ENCODE measurements at places on chromosomes 2 and 18.

GRCh38 chr18:911486-911885 lies 6.8 kb downstream of the ADCYAP1 start:
- DNase-seq, result no peak

DNA sequence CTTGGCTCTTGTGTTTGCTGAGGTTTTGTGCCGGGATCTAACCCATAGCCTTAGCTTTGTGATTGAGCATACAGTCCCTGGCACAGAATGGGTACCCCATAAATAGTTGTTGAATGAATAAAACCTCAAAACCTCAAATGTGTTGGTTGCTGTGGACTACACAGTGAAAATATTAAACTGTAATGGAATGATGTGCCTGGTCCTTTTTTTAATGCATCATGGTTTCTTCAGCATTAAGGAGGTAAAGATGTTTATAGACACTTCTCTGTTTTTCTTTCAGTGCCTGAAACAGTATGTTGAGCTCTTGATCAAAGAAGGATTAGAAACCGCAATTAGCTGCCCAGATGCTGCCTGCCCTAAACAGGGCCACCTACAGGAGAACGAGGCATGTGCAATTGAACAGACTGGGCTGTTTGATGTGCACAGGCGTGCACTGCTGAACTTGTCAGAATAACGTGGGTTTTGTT lies 97.0 kb downstream of the RNF144A start:
- no peak for DNase-seq

DNA sequence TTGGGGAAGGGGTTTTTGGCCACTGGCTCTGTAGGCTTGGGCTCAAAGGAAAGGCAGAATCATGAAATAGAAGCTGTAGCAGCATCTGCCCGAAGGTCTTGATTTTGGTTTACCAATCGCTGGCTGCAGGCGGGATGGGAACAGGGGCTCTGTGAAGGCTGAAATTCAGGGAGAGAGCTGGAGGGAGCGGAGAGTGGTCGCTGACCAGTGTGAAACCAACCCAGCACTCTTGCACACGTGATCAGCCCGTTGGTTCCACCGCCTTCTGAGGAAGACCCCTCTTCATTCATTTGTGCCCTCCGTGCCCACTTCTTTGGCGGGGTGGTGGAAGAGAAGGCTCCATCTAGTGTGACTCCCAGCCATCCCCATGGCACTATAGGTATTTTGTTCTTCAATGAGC lies 82.6 kb downstream of the KLHL29 start:
- DNase-seq, result no peak

GRCh38 chr2:9617749-9618148 lies 13.0 kb downstream of the YWHAQ start:
- DNase-seq, result no peak

- no peak for DNase-seq
Measured at GRCh38 chr18:1994471-1994870, 576.8 kb downstream of the METTL4 start.

- DNase-seq, result peak; percentile 7
Measured at GRCh38 chr18:45014047-45014501, 333.4 kb downstream of the SETBP1 start.

- DNase-seq, result no peak
Measured at GRCh38 chr18:12599966-12600365, 57.9 kb downstream of the SPIRE1 start.

- DNase-seq, result no peak
Measured at GRCh38 chr2:86593266-86593665, 30.0 kb upstream of the CHMP3 start.

DNA sequence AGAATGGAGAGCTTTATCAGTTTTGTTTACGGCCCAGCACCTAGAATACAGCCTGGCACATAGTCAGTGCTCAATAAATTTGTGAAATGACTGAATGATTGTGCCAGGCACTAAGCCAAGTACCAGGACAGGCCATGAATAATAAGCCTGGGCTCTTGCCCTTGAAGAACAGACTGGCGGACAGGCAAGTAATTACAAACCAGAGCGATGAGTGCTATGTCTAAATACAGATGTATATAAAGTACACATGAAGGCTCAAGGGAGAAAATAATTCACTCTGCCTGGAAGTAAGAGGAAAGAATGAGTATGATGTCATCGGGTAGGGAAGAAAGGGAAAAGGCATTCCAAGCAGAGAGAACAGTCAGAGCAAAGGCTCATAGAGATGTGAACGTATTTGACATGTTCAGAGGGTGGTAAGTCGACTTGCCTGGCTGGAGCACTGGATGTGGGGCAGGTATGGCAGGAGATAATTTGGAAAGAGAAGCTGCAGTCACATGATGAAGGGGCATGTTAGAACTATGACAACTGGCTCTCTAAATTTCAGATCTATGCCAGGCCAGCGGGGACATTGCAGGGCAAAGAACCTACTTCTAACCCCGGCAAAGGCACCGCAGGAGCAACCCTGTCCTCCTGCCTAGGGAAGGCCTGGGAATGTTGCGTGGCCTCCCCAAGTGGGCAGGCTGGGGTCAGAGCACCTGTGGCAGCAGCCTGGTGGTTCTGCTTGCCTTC lies 119.1 kb upstream of the STPG4 start:
- peak; percentile 47 for DNase-seq

GRCh38 chr2:104412384-104412783 lies 441.5 kb upstream of the POU3F3 start:
- no peak for DNase-seq

DNA sequence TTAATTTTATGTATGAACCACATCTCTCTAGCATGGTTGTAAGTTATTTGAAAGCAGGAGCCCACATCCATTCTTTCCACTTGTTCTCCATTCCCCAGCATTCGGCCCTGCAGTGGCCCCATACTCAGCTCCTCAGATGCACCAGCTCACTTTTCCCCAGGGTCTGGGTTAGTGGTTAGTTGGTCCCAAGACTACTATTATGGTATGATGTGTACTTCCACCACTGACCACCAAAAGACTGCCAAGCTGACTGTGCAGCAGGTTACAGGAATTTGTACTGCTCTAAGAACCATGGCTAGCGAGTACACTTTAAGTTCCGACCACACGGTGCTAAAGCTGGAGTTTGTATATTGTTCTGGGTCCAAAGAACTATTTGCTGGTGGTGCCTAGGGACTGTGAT lies 413.6 kb upstream of the TCF4 start:
- DNase-seq, result no peak

DNA sequence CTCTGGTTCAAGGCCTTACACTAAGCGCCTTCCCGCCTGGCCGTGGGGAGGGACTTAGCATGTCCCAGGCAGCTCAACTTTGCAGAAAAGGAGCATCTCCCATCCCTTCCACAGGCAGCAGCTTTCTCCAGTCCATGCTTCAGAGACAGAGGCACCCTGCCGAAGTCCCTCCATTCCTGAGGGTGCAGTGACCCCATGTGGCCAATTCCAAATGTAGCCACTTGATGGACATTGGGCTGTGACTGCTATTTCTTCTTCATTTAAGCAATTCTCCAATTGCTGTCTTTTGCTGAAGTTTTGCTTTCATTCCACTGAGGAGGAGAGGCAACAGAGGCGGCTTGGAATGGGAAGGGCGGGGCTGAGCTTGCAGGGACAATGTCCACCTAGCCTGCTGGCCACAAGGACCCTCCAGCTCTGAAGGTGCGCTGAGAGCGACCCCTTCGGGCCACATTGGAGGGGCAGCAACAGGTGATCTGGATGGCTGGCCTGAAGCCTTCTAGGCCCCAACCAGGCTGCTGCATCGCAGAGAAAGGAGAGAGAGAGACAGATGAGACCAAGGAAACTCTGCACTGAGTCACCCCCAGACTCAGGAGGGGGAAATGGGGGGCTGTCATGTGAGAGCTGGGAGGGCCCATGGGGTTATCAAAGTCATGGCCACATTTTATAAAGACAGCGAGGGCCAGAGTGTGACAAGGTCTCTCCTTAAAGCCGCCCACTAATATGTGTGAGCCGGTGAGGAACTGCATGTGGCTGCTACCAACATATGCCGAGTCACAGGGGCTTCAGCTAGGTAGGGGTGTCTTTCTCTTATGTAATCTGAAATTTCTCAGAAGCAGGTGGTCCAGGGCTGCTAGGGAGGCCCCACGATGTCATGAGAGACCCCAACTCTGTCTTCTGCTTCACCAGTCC lies 61.3 kb downstream of the LONRF2 start:
- peak; percentile 75 for DNase-seq

DNA sequence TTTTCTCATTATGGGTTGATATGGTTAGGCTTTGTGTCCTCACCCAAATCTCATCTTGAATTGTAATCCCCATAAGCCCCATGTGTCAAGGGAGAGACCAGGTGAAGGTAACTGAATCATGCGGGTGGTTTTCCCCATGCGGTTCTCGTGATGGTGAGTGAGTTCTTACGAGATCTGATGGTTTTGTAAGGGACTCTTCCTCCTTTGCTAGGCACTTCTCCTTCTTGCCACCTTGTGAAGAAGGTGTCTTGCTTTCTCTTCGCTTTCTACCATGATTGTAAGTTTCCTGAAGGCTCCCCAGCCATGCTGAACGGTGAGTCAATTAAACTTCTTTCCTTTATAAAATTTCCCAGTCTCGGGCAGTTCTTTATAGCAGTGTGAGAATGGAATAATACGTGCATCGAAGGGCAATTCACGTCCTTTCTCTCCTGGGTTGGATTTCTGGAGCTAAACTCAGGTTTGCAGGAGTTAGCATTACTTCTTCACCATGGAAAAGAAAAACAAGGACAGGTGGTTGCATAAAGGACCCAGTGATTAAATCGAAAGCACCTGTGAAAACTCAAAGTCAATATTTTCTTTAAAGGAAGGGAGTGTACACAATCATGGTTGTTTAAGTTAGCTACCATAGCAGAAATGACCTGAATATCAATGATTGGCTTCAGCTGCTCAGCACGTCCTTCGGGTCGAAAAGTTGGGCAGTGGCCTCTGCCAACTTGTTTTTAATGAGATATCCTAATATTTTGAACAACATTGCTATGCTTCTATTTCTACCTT lies 54.1 kb downstream of the CDC42EP3 start:
- DNase-seq, result no peak

GRCh38 chr2:241982706-241983570 lies 113.4 kb downstream of the RTP5 start:
- no peak for DNase-seq

GRCh38 chr2:181438261-181438660 lies 18.9 kb upstream of the ITGA4 start:
- DNase-seq, result no peak

- DNase-seq, result no peak
Measured at GRCh38 chr2:216044883-216045486, 31.6 kb upstream of the MREG start.

DNA sequence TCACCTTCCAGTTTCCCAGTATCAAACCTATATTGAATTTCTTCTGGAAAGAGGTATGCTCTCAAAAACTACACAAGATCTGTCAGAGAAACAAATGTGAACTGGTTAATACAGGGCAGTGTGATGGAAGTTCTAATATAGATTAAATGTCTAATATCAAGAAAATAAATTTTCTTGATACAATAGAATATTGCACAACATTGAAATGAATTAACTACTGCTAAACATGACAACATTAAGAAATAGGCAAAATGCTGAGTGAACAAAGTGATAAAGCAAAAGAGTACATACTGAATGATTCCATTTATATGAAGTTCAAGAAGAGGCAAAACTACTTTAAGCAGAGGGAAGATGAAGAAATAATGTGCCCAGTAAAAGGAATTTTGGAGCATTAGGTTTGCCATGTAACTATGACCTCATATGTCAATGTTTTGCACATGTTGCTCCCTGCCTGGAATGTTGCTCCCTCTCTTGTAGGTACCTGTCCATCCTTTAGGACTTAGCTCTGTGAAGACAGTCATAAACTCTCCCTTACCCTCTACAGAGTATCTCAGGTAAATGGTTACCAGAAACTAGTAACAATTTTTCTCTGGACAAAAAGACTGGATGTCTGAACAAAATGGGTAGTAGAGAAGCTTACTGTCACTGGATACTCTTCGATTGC lies 339.0 kb downstream of the RAD51AP2 start:
- DNase-seq, result no peak

DNA sequence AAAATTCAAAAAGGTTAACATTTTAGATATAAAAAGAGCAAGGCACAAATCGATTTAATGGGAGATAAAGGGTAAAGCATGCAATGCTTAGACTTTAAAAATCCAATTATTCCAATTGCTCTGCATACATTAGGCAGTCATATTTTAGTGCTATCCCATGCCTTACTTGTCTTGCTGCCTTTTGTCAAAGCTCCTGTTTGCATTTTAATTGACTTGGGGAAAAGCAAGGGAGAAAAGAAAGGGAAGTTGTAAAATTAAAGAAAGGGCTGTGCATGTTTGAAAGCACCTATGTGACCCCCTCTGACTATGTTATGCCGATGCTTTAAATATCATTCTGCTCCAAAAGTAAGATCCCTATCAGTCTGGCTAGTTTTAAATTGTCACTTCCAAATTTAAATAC lies 193.7 kb upstream of the VWC2L start:
- DNase-seq, result no peak

Measured in H54 (cell line).